Stimulated activated naive CD4-positive, alpha-beta T cell treated with Interleukin-2 at 50 U/mL for 16 hours (primary cell): ENCODE measurements at places on chromosomes 3 and 15.
A peak's percentile ranks its signal among the peaks of the same experiment; 100 is the strongest.

DNA sequence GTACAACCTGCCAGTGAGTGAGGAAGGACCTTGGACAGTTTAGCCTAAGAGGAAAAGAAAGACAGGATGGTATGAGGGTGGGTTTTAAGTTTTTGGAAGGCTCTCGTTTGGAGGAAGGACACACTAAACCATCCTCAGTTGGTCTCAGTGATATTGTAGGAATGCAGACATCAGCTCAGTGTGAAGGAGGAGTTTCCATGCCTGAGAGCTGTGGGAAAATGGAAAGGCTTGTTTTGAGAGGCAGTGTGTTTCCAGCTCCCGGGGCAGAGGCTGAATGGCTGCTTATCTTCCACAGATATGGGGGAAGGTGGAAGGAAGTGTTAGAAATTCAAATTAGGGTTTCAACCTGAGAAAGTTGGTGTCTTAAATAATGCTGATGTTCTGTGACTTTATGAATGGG lies 89.6 kb upstream of the MYZAP start:
- no peak for DNase-seq

DNA sequence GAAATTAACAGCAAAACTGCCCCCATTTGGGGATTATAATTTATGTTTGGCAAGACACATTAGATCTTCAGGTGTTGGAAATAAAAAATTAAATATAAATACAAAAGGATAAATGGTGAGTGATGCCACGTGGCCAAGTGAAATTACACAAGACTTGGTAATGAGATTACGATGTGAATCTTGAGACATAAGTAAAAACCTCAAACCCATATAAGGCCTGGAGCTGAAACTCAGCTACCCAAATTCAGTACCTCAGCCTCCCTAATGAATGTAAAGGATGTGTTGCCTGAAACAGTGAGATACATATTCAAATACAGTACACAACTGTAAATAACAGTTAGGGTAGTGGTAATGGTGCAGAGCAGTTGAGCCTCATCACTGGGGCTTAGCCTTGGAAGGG lies 1146.6 kb downstream of the OTOL1 start:
- DNase-seq: no peak

- peak; percentile 36 for DNase-seq
Measured at GRCh38 chr3:170811928-170812591, 57.9 kb downstream of the RPL22L1 start.

- DNase-seq: peak; percentile 23
Measured at GRCh38 chr3:38029400-38030125, at the start of gene PLCD1. PLCD1 (minus strand) TSS chr3:38029642; CDS start chr3:38029539, 103 bp downstream.

- DNase-seq: no peak
Measured at GRCh38 chr3:99498550-99499234, 139.7 kb upstream of the COL8A1 start.

GRCh38 chr15:40233727-40234577 lies 4.9 kb upstream of the PAK6 start:
- DNase-seq: no peak

DNA sequence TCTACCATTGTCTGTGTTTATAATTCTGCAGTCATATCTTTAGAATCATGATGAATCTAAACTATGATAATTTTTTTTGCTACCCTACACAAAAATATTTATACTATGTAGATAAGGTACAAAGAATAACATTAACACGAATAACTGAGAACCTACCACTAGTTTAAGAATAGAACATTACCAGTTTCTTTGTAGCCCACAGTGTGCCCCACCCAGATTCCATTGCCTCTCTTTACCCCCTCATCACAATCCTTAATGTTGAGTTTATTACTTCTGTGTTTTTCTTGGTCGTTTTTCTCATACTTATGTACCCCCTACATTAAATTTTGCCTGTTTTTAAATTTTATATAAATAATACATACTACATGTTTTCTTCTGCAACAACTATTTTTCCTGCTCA lies 140.5 kb downstream of the BBX start:
- DNase-seq: no peak

DNA sequence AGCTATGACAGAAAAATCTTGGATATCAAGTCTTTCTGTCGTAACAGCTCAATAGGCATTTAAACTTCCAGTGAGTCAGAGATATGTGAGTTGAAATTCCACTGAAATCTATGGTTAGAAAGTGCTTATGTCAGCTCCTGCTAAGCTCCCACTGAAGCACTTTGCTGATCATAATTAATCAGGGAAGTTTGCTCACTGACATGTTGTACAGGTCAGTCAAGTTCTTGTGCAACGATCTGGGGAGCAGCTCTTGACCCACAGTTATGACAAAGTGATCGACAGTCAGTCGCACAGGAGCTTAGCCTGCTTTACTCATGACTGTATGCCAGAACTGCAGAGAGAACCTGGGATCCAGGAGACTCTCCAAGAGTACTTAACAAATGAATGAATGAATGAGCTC lies 453.5 kb downstream of the SOX2 start:
- no peak for DNase-seq

DNA sequence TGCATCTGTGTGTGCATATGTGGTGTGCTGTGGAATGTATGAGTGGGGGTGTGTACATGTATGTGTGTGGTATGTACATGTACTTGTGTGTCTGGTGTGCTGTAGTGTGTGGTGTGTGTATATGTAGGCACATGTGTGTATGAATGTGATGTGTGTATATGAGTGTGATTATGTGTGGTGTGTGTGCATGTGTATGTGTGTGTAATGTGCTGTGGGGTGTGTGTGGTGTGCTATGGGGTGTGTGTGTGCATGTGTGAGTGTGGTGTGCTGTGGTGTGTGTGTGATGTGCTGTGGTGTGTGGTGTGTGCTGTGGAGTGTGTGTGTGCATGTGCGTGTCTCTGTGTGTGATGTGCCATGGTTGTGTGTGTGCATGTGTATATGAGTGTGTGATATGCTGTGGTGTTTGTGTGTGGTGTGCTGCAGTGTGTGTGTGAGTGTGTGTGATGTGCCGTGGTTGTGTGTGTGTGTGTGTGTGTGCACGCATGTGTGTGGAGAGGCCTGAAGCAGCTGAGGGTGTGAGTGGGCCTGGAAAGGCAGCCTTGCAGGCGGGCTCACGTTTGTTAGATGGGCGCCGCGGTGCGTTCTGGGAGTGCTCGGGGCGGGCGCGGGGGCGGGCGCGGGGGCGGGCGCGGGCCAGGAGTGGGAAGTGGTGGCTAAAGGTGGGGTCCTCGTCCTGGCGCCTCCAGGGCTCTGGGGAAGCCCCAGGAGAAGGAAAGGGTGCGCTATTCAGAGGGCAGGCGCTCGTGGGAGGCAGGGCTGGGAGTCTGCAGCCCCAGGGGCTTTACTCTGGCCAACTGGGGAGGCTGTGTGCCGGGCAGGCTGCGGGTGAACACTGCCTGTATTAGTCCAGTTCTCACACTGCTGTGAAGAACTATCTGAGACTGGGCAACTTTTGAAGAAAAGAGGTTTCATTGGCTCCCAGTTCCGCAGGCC lies 116.9 kb downstream of the GABRG3 start:
- no peak for DNase-seq

- no peak for DNase-seq
Measured at GRCh38 chr3:184380185-184380626, 352 bp downstream of the CHRD start.

- DNase-seq: no peak
Measured at GRCh38 chr3:4543110-4543509, 50.0 kb downstream of the ITPR1 start.

DNA sequence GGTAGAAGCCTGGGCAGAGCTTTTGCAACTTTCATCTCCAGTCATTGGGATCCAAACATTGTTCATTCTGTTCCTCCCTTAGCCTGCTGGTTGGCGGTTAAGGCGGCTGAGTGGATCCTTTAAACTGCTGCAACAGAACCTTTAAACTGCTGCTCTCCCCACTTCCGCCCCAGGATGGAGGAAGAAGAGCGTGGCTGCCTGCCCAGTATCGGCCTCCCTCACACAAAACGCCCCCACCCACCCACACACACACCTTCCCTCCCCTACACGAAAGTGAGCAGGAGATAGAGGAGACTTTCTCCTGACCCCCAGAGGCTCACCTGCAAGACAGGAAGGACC lies 460 bp upstream of the ZMAT3 start:
- peak; percentile 40 for DNase-seq

DNA sequence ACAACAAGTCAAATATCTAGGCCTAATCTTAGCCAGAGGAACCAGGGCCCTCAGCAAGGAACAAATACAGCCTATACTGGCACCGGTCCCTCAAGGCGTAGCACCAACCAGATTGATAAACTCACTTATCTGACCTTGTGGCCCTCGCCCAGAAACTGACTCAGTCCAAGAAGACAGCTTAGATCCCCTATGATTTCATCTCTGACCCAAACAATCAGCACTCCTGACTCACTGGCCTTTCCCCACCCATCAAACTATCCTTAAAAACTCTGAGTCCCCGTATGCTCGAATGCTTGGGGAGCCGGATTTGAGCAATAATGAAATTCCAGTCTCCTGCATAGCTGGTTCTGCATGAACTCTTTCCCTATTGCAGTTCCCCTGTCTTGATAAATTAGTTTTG lies 1.6 kb upstream of the SORD start:
- DNase-seq: no peak

- DNase-seq: no peak
Measured at GRCh38 chr3:108071368-108071767, 19.5 kb downstream of the CD47 start.

GRCh38 chr15:79190093-79190492 lies 92.4 kb upstream of the ANKRD34C start:
- no peak for DNase-seq

GRCh38 chr15:100468285-100468684 lies 60.5 kb downstream of the CERS3 start:
- DNase-seq: no peak

- DNase-seq: no peak
Measured at GRCh38 chr15:29097971-29098370, 171.7 kb downstream of the NSMCE3 start.

DNA sequence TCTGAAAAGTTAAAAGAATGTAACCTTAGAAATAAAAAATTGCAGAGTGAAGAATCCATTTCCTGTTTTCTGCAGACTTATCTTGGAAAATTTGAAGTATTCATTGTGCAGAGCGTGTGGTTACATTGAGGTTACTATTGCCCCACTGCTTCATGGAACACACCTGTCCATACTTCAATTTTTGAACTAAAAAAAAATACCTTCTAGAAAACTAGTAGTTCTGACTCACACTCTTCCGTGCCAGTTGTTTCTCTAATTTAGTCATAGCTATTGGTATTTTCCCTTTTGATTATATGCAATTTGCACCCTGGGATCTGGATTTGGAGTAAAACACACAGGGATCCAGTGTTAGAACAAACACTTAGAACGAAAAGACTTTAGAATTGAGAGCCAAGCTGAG lies 111.8 kb upstream of the LYSMD4 start:
- no peak for DNase-seq

DNA sequence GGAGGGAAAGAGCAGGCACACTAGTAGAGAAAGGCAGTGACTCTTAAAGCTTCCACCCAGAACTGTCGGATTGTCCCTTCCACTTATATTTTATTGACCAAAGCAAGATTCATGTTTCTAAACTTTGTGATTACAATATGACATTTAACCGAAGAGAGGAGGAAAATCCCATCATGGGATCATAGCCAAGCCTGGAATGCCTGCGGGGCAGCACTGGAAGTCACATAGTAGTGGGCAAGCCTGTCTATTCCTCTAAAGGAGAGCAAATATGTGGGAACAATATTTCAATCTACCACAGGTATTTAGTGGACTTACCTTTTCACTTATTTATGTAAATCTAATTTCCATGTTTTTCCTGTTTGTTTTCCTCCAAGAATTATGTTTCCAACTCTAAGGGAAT lies 3.8 kb upstream of the TMOD3 start:
- no peak for DNase-seq

GRCh38 chr3:10421996-10422395 lies 83.4 kb downstream of the ATP2B2 start:
- DNase-seq: no peak

DNA sequence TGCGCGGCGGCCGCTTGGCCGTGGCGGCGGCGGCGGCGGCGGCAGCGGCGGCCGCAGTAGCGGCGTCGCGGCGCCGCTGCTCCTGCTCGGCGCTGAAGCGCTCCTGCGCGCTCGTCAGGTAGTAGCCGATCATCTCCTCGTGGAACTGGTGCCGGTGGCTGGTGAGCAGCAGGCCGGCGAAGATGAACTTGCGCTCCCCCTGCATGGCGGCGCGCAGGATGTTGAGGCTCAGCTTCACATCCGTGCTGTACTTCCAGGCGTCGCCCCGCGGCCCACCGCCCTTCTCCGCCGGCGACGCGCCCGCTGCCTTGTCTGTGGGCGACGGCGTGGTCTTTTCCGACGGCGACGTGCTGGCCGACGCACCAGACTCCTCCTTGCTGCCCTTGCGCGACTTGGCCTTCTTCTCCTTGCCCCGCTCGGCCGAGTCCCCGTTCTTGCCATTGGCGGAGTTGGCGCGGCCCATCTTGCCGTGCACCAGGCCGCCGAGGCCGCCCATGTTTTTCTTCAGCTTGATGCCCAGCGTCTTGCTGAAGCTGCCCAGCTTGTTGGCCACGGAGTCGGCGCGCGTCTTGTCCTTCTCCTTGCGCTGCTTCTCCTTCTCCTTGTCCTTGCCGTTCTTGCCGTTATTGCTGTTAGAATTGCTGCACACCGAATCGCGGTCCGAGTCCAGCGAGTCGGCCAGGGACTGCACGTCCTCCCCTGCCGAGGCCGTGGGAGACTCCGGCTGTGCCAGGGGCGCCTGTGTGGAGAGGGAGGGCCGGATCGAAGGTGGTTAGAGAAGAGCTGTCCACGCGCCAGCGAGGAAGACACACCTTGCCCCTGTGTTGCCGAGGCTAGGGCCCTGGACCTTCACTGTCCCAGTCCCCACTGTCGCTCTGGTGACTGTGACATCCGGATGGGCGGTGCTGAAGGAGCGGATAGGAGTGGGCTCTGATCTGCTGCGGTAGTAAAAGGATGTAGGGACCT lies 157.6 kb downstream of the KLF13 start:
- peak; percentile 27 for DNase-seq

DNA sequence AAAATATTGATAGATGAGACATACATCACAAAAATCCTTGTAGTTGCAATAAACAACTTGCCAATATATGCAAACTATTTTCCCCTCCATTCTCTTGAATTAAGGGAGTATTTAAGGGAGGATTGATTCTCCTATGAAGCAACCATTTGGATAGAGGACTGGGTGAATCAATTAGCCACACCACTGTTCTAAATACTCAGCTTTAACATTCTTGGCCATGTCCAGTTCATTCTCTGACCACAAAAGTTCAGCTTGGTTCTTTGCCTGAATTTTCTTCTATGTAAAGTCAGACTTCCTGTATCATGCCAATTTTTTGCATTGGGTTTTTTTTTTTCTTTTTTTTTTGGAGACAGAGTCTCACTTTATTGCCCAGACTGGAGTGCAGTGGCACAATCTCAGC lies 15.8 kb upstream of the SEC11A start:
- no peak for DNase-seq

GRCh38 chr3:107208100-107208499 lies 169.1 kb upstream of the CCDC54 start:
- no peak for DNase-seq

DNA sequence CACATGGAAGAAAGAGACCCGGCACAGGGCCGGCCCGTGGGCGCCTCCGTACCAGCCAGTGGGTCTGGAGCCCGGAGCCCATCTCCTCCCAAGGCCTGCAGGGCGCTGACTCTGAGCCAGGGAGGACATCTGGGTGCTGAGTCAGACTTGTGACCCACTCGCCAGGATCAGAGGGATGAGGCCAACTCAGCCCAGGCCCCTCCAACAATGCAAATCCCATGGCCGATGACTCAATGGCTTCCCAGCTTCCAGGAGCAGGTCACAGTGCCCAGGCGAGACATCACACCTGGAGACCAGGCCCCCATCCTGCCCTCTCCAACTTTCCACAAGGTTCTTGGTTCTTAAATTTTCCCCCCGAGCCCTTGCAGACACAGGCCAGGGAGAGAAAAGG lies 95.1 kb downstream of the LRIG1 start:
- no peak for DNase-seq
